Inflammatory macrophage (primary cell): ENCODE measurements at places on chromosomes 2 and 18.

DNA sequence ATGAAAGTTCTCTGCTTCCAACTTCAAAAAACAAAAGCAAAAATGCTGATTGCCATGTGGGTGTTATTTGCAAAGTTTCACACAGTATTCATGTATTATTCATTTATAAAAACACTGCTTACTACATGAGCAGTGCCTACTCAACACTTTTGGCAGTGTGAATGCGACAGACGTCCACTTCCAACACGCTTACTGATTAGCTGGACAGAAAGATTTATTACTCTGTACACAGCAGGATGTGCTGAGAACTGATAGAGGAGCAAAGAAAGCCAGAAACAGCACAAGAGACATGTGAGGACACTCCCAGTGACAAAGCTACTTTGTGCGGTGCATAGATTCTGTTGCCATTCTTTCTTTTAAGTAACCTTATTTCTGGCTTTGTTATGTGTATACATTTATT is 258.8 kb downstream of the DLGAP1 start:
- no peak for DNase-seq

GRCh38 chr2:158766524-158766923 is 28.6 kb upstream of the DAPL1 start:
- DNase-seq, result peak; percentile 10

- DNase-seq, result no peak
Observed at GRCh38 chr2:143710879-143711278, 581.7 kb downstream of the ARHGAP15 start.

DNA sequence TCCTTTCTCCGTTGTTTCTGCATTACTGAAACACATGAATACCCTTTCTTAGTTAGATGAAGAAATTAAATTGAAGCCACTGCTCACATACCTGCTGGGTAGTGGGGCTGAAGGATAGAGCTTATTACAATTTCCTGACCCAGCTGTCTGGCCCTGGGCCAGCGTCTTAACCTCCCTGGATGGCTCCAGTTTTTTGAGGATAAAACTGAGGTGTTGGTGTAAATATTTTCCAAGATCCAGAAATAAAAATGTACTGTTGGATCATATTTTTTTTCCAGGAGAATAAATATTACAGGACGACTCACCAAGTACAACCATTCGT is 3.5 kb downstream of the RNF144A start:
- no peak for DNase-seq

DNA sequence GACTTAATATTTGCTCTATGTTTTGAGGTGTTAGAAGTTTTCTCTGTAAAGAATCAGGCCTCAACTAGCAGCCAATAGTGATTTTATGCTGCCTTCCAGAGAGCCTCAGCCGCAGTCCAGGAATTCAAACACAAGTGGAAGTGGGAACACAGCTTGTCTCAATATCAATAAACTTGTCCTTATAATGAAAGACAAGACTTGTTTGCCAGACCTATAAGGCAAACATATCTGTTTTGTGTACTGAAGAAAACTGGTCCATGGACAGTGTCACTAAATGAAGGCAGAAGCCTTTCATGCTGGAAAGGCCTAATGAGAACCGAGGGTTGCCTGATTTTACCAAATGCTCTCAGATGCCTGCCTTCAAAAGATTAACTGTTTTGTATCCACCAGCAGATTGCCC is 182.2 kb downstream of the EPHA4 start:
- no peak for DNase-seq

DNA sequence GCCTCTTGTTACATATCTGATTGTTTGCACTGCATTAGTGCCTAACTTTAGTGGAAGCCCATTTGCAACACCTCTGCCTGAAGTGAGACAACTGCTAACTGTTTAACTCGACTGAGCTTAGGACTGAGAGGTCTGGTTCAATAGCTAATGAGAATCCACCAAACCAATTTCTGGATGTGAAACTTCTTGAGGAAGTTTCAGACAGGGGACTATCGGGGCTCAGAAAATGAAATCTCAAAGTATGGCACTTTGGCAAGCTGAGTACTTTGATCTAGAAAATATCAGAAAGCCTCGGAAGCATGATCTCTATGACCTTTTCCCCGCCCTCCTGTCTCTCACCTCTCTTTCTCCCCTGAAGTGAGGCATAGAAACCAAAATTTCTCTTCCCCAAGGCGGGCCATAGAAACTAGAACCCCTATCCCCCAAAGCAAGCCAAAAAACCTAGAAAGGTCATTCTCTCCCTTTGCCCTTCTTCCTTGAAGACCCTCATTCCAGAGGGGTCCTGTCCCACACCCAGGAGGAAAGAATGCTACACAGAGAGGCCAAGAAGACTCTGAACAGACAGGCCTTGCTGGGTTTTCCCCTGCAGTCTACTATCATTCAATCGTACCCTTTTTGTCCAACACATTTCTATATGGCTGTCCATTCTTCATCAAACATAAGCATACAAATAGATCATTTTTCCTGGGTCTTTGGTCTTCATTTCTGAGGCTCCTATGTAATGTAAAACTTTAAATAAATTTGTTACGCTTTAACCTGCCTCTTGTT is 69.6 kb upstream of the CREB1 start:
- no peak for DNase-seq

GRCh38 chr2:110948027-110948674 is 172.6 kb upstream of the BCL2L11 start:
- no peak for DNase-seq

- DNase-seq, result no peak
Observed at GRCh38 chr2:217672472-217672871, 330.3 kb downstream of the TNS1 start.

DNA sequence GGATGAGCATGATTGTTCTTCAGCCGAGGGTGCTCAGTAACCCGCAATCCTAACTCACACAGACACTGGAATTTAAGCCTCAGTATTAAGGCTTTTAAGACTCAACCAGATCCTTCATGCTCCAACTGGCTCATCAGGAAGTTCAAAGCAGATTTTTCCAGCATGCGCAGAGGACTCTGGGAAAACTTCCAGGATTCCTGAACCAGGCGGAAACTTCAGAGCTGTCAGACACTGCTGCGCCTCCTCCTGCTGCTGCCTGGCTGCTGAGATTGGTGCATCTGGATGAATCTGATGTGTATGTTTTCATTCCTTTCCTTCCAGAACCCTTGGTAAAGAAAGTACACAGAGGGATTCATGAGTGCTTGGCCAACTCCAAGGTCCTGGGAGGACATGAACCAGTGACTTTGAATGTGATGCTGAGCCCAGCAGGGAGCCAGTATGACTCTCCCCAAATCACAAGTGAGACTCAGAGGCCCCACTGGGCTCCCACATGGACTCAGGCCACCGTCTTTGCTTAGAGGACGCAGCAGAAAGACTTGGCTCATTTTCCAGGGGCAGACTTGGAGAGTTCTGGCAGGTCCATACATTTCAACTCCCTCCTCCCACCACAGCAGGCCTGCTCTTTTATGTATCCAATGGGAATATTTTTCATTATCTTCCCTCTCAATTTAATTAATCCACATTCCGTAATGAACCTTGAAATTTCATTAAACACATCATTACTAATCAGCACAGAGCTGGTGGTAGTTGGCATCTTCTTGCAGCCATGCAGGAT is 143.5 kb upstream of the HDAC4 start:
- DNase-seq, result no peak

DNA sequence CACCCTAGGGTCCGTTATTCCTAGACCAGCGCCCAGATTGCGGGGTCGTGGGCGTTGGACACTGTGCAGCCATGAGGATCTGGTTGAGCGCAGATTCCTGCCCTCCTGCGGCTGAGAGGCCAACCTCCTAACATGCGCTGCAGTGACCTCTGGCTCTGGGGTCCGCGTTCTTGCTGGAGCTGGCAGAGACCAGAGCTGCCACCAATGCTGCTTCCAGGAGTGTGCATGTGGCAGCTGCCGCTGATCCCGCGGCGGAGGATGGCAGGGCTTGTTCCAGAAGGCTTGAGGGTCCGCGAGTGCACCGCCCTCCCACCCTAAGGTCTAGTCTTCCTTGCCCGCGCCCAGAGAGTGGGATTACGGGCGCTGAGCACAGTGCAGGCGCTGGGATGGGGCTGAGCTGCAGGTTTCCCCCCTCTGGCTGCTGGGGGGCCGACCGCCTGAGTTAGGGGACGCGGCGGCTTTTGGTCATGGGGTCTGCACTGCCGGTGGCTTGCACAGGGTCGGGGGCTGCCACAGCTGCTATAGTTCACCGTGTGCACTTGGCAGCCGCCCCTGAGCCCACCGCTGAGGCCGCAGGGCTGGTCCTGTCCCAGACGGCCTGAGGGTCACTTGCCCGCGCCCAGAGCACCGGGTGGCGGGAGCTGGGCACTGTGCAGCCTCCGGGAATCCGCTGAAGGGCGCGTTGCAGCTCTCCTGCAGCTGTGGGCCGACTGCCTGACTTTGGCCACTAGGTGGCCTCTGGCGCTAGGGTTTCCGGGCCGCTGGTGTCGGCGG is 145.9 kb downstream of the CCDC74A start:
- peak; percentile 85 for DNase-seq

- DNase-seq, result peak; percentile 10
Observed at GRCh38 chr18:57767259-57768050, 35.7 kb downstream of the ATP8B1 start.

GRCh38 chr18:50009773-50010335 is 185.1 kb downstream of the MYO5B start:
- peak; percentile 36 for DNase-seq

GRCh38 chr2:49661809-49662208 is 507.5 kb upstream of the FSHR start:
- no peak for DNase-seq

GRCh38 chr18:8788503-8789429 is 83.4 kb downstream of the MTCL1 start:
- DNase-seq, result no peak

DNA sequence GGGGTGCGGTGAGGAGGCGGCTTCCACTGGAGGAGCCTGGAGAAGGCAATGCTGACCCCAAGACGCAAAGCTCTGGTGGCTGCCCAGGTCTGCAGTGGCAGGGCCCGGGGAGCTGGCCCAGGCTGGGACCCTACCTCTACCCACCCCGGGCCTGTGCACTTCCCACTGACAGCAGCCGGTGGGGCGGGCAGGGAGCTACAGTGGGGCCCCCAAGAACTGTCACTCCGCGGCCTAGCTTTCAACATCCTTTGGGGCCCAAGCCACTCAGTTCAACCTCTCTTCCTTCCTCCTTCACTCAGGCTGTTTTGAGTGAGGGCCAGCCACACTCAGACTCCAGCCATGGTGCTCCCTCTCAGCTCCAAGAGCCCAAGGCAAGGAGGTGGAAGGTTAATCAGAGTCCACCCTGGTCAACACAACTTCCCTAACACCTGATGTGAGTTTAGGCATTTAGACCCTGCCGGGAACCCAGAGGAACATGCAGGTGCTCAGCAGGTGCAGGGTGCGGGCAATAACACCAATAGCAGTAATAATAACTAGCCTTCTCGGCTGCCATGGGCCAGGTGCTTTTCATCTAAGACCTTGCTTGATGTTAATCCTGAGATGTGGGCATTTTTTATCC is 93.6 kb downstream of the ZFP36L2 start:
- no peak for DNase-seq
